ENCODE measurements at places on chromosomes 1 and 21.

- no peak for DNase-seq
Observed at GRCh38 chr1:21626921-21627339, 42.2 kb downstream of the RAP1GAP start.

GRCh38 chr1:220885971-220886370, 6.7 kb downstream of the HLX start:
- DNase-seq, result no peak

GRCh38 chr1:230869500-230869899, 1.2 kb upstream of the C1orf198 start:
- DNase-seq, result no peak

- DNase-seq, result no peak
Observed at GRCh38 chr1:5479876-5480646, 512.2 kb downstream of the NPHP4 start.

GRCh38 chr1:221166559-221167318, 287.5 kb downstream of the HLX start:
- no peak for DNase-seq

GRCh38 chr1:245583081-245583480, 428.3 kb downstream of the KIF26B start:
- DNase-seq, result no peak

Measured in stimulated activated CD4-positive, alpha-beta T cell treated with anti-CD3 and anti-CD28 coated beads, Interleukin-15, amount 100 ng/mL, for 1 hour (primary cell).